ENCODE measurements at places on chromosomes 3 and 15.

GRCh38 chr15:70437089-70437488, 326.3 kb downstream of the UACA start:
- DNase-seq: no peak

GRCh38 chr3:172333692-172334457, 114.4 kb downstream of the GHSR start:
- no peak for DNase-seq

GRCh38 chr3:89165636-89166263, 58.3 kb downstream of the EPHA3 start:
- DNase-seq: no peak

DNA sequence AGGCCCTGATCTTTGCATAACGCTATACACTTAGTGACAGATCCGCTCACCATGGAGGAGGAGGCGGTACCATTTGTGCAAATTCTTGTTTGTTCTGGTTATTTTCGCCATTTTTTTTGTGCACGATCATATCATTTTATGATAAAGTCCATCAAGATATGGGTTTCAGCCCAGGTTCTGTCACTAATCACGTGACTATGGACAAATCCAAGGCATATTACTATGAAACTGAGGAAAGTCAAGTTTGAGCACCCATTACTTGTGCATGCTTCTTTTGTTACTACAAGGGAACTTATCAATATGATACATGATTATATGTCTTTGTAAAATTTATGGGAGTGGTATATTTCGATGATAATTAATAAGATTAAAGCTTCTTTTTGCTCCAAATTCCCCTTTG, 829.5 kb downstream of the ROBO2 start:
- DNase-seq: no peak

DNA sequence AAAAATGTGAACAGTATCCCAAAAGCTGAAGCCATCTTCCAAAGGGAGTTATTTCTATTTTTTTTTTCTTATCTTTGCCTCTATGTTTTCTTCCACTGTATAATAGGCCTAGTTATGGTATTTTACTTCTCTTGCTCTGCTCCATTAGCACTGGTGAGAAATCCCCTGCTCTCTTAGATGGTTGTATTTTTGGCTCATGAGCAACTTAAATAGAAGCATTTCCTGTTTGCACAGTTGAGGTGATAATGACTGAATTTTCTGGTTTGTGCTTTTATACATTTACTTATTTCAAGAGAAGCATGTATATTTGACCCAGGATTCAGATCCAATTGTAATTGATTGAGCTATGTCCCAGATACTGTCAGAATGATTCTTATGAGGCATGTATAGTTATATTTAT, 61.6 kb upstream of the CD200R1L start:
- DNase-seq: no peak

DNA sequence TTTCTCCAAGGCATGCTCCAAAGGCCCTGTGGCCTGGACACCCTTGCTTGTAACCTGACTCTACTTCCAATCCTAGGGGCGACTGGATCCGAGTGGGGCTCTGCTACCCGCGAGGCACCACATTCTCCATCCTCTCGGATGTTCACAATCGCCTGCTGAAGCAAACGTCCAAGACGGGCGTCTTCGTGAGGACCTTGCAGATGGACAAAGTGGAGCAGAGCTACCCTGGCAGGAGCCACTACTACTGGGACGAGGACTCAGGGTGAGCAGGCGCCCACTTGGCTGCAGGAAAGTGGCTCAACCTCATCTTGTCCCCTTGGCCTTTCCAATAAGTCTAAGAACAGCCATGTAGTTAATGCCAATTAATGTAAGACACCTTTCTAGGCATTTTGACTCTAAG, 51.9 kb downstream of the MESD start:
- DNase-seq: no peak

DNA sequence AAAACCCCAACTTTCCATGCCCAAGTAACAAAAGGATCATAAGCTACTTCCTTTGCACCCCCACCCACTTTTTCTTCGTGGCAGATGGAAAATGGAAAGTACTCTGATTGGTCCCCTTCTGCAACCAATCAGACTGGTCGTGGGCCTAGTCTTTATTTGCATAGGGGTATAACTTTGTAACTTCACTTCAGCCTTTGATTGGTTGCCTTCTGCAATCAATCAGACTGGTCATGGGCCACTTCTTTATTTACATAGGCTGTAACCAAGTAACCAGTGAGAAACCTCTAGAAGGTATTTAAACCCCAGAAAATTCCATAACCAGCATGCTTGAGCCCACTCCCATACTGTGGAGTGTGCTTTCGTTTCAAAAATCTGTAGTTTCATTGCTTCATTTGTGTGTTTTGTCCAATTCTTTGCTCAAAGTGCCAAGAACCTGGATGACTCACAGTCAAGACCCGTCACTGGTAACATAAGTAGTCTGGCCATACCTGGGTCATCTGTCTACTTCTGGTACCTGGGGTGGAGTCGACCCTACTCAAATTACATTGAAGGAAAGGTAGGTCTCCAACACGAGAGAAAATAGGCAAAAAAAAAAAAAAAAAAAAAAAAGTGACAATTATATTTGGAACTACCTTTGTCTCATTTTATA, 41.9 kb downstream of the CMTM8 start:
- DNase-seq: no peak

GRCh38 chr3:193595939-193596487, 3.0 kb downstream of the OPA1 start:
- DNase-seq: no peak

GRCh38 chr3:145698749-145699148, 462.2 kb downstream of the PLOD2 start:
- DNase-seq: no peak

- DNase-seq: peak; percentile 67
Measured at GRCh38 chr3:139329364-139329850, 14.4 kb upstream of the MRPS22 start.

DNA sequence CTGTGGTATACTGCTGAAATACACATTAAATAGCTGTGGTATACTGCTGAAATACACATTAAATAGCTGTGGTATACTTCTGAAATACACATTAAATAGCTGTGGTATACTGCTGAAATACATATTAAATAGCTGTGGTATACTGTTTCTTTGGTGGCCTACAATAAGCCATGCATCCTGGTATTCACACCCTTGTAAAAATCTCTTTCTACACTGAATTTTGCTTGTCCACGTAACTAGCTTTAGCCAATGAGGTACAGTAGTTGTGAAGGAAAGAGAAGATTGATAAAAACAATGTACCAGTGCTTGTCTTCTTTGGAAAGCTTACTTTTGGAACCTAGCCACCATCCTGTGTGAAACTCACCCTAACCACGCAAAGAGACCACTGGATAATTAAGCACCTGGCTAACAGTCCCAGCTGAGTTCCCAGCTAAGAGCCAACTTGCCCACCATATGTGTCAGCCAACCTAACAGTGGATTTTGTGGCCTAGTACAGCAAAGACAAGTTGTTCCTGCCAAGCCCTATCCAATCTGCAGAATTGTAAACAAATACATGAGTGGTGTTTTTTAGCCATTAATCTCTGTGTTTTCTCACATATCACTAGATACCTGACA, 103.4 kb upstream of the MELTF start:
- DNase-seq: no peak

GRCh38 chr3:87390821-87391220, 114.4 kb upstream of the POU1F1 start:
- DNase-seq: peak; percentile 11

DNA sequence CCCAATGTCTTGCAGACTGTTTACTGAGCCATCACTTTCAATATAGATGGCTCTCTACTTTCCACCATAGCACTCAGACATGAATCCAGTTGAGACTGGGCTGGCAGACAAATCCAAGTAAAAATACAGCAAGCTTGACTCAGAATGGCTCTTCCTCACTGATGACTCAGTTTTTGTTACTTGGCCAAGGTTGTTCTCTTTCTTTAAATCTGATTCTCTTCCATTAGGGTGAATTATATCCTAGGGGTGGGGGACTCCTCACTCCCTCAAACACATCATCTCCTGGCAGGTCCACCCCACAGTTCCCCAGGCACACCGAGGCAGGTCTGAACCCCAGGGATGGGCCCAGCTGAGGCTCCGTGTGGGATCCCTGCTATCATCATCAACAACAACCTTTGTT, 157.9 kb downstream of the MEX3B start:
- DNase-seq: no peak

- DNase-seq: no peak
Measured at GRCh38 chr3:127264292-127264691, 23.6 kb downstream of the PRR20G start.

GRCh38 chr15:63446255-63446654, 58.1 kb upstream of the USP3 start:
- no peak for DNase-seq

GRCh38 chr3:178304758-178305467, 231.3 kb upstream of the KCNMB2 start:
- no peak for DNase-seq

GRCh38 chr3:157614896-157615295, 111.7 kb upstream of the VEPH1 start:
- DNase-seq: no peak

DNA sequence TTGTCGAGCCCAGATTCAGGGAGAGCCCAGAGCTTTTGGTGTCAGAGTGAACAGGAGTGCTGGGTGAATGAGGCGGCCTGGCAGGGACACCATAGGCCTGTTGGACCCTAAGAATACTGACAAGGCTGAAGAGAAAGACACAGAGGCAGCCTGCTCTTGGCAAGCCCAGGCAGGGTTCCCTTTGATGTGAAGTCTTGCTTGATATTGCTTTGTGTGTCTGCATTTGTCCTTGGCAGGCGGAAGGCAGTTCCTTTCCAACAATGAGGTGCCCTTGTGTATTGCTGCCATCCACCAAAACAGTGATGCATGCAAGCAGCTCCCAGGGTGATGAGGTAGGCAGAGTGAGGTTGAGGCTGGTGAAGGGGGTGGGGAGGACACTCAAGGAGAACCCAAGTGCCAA, 152.7 kb upstream of the TSC22D2 start:
- DNase-seq: no peak

GRCh38 chr3:42014458-42014920, 52.6 kb upstream of the ULK4 start:
- DNase-seq: no peak

- DNase-seq: no peak
Measured at GRCh38 chr3:51618496-51618895, 52.6 kb upstream of the TEX264 start.

- DNase-seq: no peak
Measured at GRCh38 chr3:11632564-11632963, 11.2 kb downstream of the VGLL4 start.

DNA sequence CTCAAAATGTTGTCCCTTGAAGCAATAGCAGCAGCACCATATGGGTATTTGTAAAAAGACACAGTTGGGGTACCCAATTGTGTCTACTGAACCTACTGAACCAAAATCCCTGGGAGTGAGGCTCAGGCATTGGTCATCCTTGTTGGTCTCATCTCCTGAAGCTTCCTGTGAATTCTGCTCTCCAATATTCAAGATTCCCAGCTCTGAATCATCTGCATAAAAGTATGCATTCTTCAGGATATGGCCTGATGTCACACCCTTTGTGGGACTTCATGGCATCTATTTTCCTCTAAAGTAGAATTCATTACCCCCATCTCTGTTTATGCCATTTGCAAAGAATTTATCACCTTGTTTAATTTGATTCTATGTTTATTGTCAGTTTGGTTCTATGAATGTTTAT, 13.3 kb upstream of the PTX3 start:
- no peak for DNase-seq

GRCh38 chr15:31324806-31325594, 1.6 kb upstream of the KLF13 start:
- DNase-seq: no peak

GRCh38 chr3:186221760-186222378, 113.0 kb upstream of the ETV5 start:
- no peak for DNase-seq

GRCh38 chr3:69085833-69086722, 1.3 kb downstream of the ARL6IP5 start:
- peak; percentile 30 for DNase-seq

DNA sequence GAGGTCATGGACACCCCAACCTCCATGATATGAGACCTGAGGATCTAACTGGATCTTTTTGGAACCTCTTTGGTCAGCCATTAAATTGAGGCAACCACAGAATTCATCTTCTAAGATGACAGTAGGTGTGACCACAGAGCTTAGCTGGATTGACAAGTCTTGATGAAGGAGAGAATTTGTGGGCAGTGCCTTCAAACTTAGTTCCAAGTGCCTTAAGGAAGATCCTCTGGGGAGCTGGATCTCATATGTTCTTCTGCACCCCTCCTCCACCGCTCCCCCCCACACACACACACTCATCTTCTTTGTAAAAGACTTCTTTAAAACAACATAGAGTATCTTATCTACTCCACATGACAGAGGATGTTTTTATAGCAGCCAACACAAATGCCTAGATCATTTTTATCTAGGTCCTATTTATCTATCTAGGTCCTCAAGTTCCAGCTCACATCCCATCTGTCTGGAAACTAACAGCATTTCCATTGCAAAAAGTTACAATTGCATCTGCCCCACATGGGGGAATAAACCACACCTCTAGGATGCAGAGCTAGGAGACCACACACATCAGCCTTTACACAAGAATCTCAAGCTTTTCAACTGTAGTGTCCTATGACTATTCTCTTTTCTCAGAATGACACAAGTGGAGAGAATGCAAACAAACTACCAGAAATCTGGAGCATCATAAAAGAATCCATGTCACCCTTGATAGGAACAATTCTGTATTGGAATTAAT, 37.4 kb downstream of the WWTR1 start:
- no peak for DNase-seq
